ENCODE measurements at places on chromosomes 5 and 9.

DNA sequence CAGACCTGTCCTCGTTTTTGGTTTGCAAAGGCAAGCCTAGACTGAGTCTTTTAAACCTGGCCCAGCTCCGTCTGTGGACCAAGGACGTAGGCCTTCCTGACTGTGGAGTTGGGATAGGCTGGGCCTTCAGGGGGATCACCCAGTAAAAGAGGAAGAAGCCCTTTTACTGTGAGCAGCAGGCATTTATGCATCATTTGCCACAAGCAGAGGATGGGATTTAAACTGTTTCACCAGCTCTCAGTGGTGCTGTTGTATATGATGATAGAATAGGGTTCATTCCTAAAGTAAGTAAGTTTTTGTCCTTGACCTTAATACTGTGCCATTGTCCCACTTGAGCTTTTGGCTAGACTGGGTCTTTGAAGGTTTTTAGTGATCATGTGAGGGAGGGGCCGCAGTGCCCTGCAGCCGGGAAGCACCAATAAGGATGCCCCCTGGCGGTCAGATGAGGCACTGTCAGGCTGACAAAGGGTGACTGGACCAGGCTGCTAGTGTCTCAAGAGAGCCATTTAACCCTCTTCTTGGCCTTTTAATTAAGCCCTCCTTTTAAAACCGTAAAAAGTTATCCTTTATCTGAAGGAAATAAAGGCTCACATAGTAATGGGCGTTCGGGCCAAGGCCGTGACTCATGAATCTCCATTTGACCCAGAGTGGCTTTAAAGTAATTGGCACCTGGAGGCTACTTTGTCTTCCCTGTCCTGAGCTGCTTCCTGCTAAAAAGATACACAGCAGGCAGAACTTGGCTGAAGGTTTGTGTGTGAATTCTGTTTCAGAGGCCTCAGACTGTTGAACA is 74.0 kb downstream of the UBAP1 start:
- peak; percentile 83 for DNase-seq

- no peak for DNase-seq
Measured at GRCh38 chr9:127181315-127181580, 58.8 kb upstream of the ANGPTL2 start.

GRCh38 chr5:9447691-9448090 is 98.2 kb downstream of the SEMA5A start:
- DNase-seq = no peak

- DNase-seq = no peak
Measured at GRCh38 chr5:61002611-61003355, 57.8 kb downstream of the NDUFAF2 start.

- no peak for DNase-seq
Measured at GRCh38 chr5:31935496-31936369, 238.4 kb downstream of the GOLPH3 start.

- DNase-seq = peak; percentile 40
Measured at GRCh38 chr5:116557669-116558271, 16.9 kb downstream of the SEMA6A start.

GRCh38 chr5:141155540-141156374 is 5.9 kb downstream of the PCDHB6 start:
- no peak for DNase-seq

GRCh38 chr5:53917826-53918225 is 357.4 kb downstream of the NDUFS4 start:
- DNase-seq = no peak

DNA sequence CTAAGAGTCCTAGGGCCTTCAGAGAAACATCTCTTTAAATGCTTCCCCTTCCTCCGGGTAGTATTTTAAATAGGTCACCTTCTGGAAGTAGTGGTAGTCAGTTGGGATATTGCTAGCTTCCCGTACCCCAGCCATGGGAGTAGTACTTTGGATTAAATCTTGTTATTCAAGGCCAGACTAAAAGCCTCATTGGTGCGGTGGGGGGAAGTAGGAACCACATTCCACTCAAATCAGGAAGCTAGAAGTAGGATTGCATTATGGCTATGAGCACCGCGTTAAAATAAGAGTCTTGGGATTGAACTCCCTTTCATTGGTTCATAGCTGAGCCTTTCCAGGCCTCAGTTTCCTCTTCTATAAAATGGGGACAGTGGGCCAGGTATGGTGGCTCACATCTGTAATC is 6.7 kb downstream of the KCNIP1 start:
- no peak for DNase-seq

DNA sequence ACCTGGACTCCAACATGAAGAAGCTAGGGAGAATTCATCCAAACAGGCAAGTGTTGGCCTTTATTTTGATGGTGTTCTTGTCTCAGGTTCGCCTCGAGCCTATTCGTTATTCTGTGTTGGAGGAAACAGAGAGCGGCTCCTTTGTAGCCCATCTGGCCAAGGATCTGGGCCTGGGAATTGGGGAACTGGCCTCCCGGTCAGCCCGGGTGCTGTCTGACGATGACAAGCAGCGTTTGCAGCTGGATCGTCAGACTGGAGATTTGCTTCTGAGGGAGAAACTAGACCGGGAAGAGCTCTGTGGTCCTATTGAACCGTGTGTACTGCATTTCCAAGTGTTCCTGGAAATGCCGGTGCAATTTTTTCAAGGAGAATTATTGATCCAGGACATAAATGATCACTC is 367 bp downstream of the PCDHB4 start:
- DNase-seq = no peak

DNA sequence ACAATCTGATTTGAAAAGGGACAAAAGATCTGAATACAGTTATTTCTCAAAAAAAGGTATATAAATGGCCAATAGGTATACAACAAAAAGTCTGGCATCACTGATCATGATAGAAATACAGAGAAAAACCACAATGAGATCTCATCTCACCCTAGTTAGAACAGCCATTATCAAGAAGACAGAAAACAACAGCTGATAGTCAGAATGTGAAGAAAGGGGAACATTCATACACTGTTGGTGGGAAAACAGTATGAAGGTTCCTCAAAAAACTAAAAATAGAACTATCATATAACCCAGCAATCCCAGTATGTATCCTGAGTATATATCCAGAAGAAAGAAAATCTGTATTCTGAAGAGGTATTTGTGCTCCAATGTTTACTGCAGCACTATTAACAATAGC is 75.7 kb upstream of the OR2K2 start:
- DNase-seq = no peak

- peak; percentile 49 for DNase-seq
Measured at GRCh38 chr5:176716320-176716719, 69.0 kb downstream of the TSPAN17 start.

DNA sequence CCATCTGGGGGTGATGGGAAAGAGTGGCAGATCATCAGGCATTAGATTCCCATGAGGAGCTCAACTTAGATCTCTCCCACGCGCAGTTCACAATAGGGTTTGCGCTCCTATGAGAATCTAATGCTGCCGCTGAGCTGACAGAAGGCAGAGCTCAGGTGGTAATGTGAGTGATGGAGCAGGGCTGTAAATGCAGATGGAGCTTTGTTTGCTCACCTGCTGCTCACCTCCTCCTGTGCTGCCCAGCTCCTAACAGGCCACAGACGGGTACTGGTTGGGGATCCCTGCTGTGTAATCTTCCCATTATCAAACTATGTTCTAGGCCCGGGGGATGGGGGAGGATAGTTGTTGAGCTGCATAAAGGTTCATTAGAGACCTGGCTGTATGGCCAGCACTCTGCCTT is 58.4 kb downstream of the UGCG start:
- DNase-seq = no peak

DNA sequence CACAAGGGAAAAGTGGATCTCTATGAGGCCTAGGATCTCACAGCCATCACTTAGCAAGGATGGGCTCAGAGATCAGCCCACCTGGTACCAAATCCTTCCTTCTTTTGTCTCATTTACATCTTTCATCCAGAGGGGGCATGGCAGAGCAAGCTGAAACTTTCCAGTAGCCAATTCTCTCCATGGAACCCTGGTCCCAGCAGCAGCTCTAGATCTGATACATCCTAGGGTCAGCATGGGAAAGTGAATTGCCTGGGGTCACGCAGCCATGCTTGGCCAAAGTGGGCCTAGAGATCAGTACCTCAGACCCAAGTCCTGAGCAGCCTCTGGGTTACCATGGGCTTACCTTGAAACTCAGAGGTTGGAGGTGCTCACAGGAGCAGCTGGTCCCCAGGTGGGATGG is 170.5 kb downstream of the GABBR2 start:
- no peak for DNase-seq

GRCh38 chr5:42035526-42035925 is 110.4 kb downstream of the FBXO4 start:
- DNase-seq = no peak

GRCh38 chr5:2005101-2006041 is 122.6 kb upstream of the IRX4 start:
- DNase-seq = no peak

DNA sequence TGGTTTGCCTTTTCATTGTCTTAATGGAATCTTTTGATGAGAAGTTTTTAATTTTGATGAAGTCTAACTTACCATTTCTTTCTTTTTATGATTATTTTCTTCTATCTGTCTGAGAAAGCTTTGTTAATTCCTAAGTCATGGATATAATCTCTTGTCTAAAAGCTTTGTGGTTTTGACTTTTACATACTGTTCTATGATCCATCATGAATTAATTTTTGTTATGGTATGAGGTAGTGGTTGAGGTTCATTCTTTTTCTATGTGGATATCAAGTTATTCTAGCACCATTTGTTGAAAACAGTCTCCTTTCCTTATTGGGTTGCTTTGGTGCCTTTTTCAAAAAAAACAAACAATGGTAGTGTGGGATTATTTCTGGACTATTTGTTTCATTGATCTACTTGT is 20.4 kb downstream of the FBXO10 start:
- DNase-seq = peak; percentile 29

GRCh38 chr5:94503677-94504076 is 114.7 kb downstream of the KIAA0825 start:
- DNase-seq = no peak

DNA sequence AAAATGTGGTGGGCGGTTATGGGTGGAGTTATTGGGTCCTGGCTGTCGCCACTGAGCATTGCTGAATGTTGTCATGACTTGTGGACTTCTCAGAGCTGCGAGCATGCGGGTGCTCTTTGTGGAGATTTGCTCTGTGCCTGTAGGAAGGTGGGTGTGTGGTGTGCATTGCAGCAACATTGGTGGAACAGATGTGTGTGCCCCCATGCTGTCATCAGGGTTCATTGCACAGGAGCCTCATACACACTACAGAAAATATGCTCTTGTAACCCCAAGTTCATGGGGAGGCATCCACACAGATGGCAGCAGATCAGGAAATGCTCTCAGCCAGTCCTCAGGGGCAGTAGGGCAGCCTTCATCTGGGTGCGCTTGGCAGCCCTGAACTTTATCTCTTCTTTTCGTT is 55.9 kb upstream of the PHF2 start:
- no peak for DNase-seq

- no peak for DNase-seq
Measured at GRCh38 chr5:170882345-170882744, 20.5 kb downstream of the RANBP17 start.

DNA sequence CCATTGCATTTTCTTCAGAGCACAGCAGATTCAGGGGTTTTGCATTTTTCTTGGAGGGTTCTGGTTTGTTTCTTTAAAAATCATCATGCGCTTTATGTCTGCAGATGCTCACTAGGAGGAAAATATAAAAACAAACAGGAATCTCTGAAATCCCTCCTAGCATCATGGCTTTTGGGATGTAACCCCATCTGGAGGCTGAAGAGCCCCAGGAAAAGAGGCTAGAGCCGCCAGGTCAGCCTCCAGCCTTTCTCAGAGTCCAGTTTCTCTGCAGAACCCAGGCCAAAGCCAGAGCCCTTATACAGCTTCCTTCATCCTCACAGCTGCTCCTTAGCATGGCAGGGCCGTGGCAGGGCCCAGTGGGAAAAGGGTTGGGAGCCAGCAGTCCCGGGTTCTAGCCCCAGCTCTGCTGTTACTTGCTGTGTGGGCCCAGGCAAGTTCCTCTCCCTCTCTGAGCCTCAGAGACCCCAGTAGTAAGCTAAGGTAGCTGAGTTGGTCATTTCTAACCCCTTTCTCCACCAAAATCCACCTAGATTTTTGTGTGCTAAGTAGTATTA is 62.1 kb downstream of the PAX5 start:
- no peak for DNase-seq

GRCh38 chr9:64066736-64067368 is 1218.2 kb downstream of the FOXD4L5 start:
- DNase-seq = no peak

DNA sequence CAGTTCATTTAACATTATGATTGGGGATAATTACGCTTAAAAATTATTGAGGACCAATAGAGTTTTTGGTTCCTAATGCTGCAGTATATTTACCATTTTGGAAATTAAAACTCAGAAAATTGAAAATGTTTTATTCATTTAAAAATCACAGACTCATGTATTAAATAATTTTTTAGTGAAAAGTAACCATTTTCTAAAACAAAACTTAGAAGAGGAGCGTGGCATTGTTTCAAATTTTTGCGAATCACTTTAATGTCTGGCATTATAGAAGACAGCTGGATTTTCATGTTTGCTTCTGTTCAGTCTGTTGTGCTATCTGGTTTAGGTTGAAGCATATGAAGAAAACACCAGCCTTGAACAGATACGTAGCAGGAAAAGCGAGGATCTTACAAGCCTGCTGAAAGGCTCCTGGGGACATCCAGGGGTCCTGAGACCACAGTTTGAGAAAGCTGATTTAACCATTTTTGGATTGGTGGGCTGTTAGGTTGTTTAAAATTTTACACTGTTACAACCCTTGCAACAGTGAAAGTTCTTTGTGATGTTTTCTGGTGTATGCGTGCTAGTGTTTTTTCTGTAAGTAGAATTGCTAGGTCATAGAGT is 1.6 kb downstream of the ZFYVE16 start:
- DNase-seq = peak; percentile 23

DNA sequence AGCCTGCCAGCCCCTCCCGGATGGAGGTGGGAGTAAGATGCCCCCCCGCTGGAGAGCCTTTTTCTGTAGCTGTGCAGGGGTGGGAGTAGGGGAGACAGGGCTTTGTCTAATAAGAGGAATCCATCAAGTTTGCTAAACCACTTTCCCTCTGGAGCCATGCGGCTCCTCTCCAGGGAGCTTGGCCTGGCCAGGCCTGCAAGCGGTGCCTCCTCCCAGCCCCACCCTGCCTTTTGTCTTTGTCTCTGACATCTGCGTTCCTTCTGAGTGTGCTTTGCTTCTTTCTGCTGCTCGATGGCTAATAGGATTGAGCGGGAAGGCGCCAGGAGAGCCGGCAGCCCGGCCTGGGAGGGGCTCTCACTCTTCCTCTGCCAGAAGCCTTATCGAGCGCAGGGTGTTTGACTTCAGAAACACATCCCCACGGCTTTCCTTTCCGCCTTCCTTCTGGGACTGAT is 26.7 kb upstream of the FCN1 start:
- no peak for DNase-seq

DNA sequence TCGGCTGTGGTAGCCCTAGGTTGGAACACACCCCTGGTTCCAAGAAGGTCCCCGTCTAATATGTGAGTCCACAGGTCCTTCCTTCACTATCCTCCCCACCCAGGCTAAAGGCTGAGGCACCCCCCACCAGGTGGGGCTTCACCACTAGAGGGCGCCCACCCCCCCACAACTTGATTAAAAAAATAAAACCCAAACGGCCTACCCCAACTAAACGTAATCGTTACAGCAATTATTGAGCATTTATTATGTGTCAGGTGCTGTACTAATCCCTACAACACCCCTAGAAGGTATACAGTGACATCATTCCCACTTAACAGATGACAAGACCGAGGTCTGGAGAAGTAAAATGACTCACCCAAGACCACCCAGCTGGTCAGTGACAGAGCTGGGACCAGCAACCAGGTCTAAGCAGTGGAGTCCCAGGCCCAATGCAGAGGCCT is 65.0 kb downstream of the FGF18 start:
- peak; percentile 41 for DNase-seq

GRCh38 chr9:127505396-127506116 is 54.2 kb downstream of the LRSAM1 start:
- DNase-seq = peak; percentile 67

Data from astrocyte of the hippocampus (primary cell).